ENCODE measurements at places on chromosomes 13 and 19.

DNA sequence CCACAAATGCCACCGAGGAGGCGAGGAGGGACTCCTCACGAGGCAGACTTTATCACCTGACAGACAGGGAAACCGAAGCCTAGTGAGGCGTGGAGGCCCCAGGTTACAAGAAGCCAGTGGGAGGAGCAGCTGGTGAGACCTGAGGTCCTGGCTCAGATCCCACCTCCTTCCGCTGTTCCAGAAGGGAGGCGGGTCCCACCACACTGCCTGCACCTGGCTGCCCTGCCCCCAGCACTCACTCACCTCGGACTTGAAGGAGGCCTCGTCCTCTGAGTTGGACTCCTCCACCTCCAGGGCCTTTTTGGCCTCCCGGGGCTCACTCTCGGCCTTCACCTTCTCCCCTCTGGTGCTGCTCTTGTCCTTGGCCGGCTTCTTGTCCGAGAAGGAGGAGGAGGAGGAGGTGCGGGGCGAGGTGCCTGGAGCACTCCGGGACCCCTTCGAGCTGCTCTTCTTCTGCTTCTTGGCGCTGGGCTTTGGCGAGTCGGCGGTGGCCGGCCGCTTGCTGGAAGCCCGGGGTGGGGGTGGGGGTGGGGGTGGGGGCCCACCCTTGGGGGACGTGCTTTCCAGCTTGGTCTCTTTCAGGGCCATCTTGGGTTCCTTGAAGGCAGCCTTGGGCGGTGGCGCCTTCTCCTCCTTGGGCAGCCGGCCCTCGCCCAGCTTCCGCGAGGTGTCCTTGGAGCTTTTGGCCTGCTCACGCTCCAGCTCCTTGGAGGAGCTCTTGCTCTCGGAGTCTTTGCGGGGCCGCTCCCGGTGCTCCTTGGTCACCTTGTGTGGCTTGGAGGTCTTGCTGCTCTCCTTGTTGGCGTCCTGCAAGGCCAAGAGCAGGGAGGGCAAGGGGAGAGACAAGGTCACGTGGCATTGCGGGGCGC is 57.7 kb downstream of the MLLT1 start:
- DNase-seq, result no peak

GRCh38 chr19:45999653-46000121 is 4.4 kb downstream of the CCDC61 start:
- no peak for DNase-seq

DNA sequence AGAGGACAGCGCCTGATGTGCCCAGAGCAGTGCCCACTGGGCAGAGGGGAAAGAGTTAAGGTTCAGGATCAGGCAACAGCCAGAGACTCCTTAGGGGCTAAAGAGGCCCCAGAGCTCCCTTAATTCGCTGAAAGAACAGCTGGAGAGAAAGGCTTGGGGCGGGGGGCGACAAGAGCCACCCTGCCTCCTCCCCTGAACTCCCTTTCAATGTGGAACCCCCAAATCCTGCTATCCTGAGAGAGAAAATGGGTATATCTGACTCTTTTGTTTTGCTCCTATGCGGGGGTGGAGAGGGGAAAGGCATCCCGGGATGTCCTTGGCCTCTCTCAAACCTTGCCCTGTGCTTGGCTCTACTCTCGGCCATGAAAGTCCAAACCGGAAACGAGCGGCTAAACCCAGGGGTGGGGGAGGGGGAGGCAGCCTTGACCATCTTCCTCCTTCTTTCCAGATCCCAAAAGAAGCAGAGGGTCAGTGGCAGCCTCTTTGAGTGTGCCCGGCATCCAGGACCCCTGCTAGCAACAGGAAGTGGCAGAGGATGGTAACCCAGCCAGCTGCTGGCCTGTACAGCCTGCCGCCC is 4.7 kb downstream of the PRKACA start:
- no peak for DNase-seq

DNA sequence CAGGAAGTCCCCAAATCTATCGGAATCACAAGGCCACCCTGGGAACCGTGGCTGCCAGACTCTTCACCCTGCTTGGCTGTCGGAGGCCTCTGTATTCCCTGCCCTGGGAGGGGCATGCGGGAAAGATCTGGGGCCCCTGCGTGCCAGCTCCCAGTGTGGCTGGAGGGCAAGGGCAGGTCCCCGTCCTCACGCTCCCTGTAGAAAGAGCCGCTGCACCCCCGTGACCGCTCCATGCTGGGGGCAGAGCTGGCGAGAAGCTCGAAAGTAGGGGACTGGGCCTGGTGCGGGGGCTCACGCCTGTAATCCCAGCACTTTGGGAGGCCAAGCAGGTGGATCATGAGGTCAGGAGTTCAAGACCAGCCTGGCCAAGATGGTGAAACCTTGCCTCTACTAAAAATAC is 208.4 kb upstream of the SOX1 start:
- no peak for DNase-seq

DNA sequence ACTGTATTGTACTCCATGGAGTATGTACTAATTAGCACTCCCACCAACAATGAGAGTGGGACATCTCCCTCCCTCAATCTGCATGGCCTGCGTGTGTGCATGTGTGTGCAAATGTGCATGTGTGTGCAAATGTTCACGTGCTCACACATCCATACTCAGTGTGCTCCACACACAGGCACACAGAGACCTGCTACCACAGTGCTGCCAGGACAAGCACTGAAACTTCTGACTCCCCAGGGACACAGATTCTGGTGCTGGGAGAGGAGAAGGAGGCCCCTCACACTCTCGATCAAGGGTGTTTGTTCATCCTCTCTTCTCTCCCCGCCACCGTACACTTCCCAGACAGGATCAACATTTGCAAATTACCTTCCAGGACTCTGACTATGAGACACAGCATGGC is 37.8 kb upstream of the ZNF507 start:
- DNase-seq, result no peak

DNA sequence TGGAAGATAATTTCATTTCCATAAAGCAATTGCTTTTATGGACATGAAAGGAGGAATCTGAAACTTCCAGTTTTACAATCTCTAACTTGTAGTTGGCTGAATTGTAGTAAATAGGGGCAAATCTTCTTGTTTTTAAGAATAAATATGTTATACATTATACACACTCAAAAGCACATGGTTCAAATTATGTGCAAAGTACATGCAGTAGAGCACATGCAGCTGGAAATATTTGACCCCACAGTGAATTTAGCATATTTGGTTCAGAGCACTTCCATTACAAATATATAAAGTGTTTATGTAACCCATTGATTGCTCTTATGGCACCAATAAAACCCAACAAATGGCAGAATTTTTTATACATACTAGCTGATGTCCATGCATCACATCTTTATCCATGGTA is 180.5 kb downstream of the IRS2 start:
- DNase-seq, result no peak

DNA sequence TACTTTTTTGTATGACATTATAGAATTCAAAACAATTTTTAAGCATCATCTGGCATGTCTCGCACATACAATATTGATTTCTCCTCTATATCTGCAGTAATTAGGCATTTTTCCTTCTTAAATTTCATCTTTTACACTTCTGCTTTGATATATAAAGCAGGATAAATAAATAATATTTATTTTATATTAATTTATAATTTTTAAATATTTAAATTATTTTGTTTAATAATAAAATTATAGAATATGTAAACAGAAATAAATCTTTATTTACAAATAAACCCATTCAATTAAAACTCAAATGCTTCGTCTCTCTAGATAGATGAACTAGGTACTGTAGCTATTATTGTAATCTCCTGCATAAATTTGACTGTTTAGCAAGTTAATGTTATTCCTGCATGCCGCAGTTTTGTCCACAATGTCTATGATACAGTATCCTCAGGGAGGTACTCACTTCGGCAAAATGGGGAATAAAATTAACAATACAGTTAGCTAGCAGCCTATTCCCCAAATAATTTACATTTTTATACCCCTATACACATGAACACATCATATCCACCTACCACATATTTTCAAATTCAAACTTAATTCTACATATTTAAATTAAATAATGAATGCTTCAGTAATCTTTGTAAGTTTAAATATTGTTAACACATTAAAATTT is 473.6 kb upstream of the SLC10A2 start:
- DNase-seq, result no peak

- DNase-seq, result no peak
These were observed 35.8 kb downstream of the SMAD9 start for GRCh38 chr13:36884235-36884634.

DNA sequence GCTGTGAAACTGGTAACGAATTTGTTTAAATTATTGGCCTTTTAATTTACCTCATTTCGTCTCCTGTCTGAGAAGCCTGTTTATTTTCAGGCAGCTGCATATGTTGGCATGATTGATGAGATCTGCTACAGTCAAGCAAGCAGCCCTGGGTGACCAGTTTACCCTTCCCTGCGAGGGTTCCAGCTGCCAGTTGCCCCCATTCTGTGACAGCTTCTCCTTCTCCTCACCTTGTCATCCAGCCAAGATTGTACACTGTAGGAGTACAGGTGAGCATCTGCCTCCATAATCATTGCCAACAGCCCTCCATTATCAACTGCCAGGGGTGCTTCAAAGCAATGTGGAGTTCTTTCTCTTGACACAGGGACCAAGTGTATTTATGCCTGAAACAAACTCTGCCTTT is 1979.9 kb upstream of the PRR20A start:
- no peak for DNase-seq

DNA sequence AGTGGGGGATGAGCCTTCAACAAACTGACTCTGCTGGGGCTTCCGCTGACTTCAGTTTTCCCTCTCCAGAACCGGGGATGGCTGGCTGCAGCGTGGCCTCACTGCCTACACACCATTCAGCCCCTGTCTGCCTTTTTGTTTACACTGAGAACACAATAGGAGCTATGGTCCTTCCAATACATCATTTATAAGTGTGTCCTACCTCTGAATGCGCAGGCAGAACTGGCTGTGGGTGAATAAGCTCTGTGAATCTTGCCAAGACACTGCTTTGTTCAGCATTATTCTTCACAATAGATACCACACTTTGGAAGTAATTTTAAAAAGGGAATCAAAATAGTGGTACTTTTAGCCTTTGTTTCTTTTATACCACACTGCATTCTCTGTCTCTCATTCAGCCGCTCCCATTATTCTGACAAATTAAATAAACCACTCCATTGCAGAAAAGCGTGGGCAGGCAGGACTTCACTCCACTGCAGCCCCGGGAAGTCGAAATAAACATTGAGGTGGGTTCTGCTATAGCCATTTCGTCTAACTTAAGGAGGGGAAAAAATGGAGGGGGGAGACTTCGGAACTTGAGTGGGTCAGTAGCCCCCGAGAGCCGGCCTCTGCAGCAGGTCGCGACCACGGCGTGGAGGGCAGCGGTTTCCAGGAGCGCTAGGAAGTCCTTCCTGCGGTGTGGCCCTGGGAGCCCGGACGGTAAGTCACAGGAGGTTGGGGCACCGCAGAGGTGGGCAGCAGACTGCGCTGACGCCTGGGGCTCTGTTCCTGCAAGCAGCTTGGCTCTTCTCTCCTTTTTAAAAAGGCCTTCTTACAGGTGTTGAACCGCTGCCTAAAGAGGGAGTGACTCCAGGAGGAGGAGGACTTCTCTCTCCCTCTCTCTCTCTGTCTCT is 94.8 kb upstream of the SOX1 start:
- no peak for DNase-seq

DNA sequence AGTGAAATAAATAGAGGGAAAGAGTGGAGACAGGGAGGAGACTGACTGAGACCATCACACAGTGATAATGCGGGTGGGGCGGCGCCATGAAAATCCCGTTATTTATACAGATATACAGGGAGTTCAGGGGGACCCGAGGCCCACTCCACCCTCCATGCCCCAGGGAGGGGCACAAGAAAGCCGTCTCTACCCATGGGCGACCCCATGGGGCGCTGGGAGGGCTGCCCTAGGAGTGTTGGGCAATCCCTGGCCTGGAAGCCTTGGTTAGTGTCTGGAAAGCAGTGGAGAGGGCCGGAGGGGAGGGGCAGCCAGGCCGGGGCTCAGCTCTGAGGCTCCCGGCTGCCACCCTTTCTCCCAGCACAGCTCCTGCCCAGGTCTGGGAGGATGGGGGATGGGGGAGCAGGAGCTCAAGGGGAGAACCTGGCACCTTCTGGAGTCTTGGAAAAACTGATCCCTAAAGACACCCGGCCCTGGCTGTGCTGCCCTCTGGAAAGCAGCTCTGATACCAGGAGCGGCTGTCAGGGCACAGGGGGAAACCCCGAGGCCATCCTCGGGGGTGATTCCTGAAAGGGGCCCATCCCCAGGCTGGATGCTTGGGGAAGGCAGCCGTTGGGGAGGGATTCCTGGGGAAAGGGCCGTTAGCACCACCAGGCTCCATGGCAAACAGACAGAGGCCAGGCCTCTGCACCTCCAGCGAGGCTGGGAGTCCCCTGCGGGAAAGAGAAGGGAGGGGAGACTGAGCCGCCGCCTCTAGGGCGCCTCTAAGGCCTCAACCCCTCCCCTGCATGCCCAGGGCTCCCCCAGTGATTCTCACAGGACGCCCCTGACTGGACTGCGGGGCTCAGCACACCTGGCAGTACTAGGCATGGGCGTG is 3.0 kb upstream of the PRKD2 start:
- no peak for DNase-seq

- DNase-seq, result no peak
These were observed 16.5 kb upstream of the KLF2 start for GRCh38 chr19:16308081-16308480.

- no peak for DNase-seq
These were observed 50.5 kb downstream of the SLITRK1 start for GRCh38 chr13:83831796-83832195.

GRCh38 chr19:19202707-19203011 is 555 bp downstream of the NR2C2AP start:
- DNase-seq, result no peak

- no peak for DNase-seq
These were observed 61.6 kb upstream of the MED4 start for GRCh38 chr13:48156466-48156865.

DNA sequence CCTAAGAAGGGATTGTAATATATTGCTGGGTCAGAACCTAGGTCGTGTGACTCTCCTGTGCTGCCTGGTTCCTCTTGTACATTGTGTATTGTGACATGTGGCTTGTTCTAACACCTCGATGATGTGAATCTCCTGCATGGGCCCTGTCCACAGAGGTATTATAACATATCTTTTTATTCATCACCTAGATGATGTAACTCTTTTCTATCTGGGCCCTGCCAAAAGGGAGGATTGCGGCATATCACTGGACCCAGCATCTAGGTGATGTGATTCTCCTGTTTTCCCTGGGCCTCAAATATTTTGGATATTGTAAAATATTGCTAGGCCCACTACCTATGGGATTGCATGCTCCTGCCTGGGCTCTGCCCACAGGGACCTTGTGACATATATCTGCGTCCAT is 33.4 kb upstream of the ZNF254 start:
- no peak for DNase-seq

- no peak for DNase-seq
These were observed 43.6 kb downstream of the ANKRD27 start for GRCh38 chr19:32631381-32631780.

Data from RWPE1 (cell line).